A549 treated with dexamethasone at 1 μM for 4 hours (cell line): ENCODE measurements at places on chromosomes 13 and 19. TPM values are rescaled to one million over a fixed set of nuclear protein-coding genes. Genes with fewer than 3 reads are reported as not detected.

ZNF530 gene
- 4.3 to 5.1 TPM (median 4.6 TPM) in 5 replicates for total RNA-seq

KIR2DL3 gene
- not detected in 5 replicates for total RNA-seq

DMKN gene
- 31.6 to 41.1 TPM (median 36.7 TPM) in 5 replicates for total RNA-seq

F7 gene
- 0.05 to 0.16 TPM (median 0.07 TPM) in 5 replicates for total RNA-seq

LAIR2 gene
- total RNA-seq: not detected in 5 replicates

KLK8 gene
- total RNA-seq: not detected in 5 replicates

SIGLEC8 gene
- not detected in 5 replicates for total RNA-seq

KANK2 gene
- total RNA-seq: 38.3 to 59.6 TPM (median 57.9 TPM) in 5 replicates

BEST2 gene
- total RNA-seq: 2.1 to 4.3 TPM (median 3.0 TPM) in 5 replicates

ZNF8 gene
- total RNA-seq: 1.2 to 1.5 TPM (median 1.3 TPM) in 5 replicates
